ENCODE measurements at places on chromosomes 13 and 19.
A peak's percentile ranks its signal among the peaks of the same experiment; 100 is the strongest.

- DNase-seq = peak; percentile 62
These were observed 129.1 kb downstream of the URI1 start for GRCh38 chr19:30070968-30071632.

- no peak for DNase-seq
These were observed 27.2 kb downstream of the COL4A2 start for GRCh38 chr13:110334256-110334655.

GRCh38 chr13:28537171-28537570 is 42.2 kb upstream of the FLT1 start:
- DNase-seq = no peak

GRCh38 chr13:105202354-105202753 is 1333.1 kb downstream of the EFNB2 start:
- DNase-seq = no peak

GRCh38 chr19:38729653-38730469 is 14.4 kb downstream of the CAPN12 start:
- DNase-seq = peak; percentile 80

DNA sequence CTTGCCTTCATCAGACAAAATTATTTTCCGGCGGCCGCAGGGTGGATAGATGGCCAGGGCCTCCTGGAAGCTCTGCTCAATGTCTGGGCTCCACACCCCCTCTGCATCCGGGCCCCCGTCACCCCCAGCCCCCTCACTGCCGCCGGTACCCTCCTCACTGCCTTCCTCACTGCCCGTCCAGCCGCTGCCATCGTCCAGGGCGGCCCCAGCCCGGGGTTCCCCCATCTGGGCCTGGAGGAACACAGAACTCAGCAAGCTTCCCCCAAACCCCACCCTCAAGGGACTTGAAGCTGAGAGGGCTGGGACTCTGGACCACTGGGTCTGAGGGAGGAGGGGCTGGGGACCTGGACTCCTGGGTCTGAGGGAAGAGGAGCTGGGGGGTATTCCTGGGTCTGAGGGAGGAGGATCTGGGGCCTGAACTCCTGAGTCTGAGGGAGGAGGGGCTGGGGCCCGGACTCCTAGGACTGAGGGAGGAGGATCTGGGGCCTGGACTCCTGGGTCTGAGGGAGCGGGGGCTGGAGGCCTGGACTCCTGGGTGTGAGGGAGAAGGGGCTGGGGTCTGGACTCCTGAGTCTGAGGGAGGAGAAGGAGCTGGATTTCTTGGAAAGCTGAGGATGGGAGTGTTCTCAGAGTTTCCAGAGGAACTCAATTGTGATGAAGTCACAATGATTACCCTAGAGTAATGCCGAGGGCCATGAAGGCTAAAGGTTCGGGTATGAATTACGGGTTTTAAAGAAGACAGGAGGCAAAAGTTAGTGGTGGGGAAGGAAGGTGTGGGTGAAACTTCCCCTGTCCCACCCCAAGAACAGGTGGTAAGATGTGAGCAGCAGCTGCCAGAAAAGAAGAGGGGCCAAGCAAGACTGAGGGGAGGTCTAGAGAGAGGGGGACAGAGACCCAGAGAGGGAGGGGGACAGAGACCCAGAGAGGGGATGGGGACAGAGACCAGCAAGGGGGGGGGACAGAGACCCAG is 2.1 kb downstream of the TEAD2 start:
- no peak for DNase-seq

Data from heart right ventricle (tissue), 16 donors.